ENCODE measurements at places on chromosomes 11 and 22.

GRCh38 chr22:34414467-34415440, 494.5 kb upstream of the LARGE1 start:
- peak; percentile 66 for DNase-seq

DNA sequence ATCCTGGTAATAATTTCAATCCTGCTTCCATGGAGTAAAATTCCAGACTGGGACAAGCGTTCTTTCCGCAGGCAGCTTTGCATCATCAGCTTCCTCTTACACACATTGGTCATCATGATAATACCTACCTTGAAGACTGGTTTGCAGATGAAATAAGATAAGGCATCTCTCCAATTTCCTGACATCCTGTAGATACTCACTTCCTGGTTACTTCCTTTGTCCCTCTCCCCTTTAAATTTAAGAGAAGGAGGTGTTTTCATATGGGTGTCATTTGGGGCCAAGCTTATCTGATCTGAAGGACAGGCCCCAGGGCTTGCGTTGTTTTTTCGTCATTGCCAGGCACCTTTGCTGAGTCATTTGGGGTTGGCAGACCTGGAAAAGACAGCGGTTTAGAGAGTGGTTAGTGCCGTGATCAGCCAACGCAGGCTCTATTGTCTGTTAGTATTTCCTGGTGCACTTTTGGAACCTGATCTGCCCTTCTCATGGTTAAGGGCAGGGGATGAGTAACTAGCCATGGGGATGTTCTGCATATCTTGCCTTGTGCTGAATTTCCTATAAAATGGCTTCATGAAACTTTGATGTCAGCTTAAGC, 24.1 kb downstream of the GRAMD1B start:
- DNase-seq, result no peak

DNA sequence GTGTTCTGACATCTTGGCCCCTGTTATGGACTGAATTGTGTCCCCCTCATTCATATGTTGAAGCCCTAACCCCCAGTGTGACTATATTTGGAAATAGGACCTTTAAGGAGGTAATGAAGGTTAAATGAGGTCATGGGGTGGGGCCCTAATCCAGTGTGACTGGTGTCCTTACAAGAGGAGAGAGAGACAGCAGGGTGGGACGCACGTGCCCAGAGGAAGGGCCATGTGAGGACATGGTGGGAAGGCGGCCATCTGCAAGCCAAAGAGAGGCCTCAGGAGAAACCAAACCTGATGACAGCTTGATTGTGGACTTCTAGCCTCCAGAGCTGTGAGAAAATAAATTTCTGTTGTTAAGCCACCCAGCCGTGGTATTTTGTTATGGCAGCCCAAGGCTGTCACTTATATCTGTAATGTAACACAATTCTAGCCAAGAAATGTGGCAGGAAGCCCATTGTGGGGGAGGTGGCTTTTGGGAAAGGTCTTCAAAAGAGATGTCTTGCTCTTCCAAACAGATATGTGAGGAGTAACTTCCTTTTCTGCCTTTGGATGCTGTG, 23.7 kb downstream of the SLC22A6 start:
- no peak for DNase-seq

- DNase-seq, result no peak
Measured at GRCh38 chr11:59198726-59199125, 14.0 kb downstream of the MPEG1 start.

DNA sequence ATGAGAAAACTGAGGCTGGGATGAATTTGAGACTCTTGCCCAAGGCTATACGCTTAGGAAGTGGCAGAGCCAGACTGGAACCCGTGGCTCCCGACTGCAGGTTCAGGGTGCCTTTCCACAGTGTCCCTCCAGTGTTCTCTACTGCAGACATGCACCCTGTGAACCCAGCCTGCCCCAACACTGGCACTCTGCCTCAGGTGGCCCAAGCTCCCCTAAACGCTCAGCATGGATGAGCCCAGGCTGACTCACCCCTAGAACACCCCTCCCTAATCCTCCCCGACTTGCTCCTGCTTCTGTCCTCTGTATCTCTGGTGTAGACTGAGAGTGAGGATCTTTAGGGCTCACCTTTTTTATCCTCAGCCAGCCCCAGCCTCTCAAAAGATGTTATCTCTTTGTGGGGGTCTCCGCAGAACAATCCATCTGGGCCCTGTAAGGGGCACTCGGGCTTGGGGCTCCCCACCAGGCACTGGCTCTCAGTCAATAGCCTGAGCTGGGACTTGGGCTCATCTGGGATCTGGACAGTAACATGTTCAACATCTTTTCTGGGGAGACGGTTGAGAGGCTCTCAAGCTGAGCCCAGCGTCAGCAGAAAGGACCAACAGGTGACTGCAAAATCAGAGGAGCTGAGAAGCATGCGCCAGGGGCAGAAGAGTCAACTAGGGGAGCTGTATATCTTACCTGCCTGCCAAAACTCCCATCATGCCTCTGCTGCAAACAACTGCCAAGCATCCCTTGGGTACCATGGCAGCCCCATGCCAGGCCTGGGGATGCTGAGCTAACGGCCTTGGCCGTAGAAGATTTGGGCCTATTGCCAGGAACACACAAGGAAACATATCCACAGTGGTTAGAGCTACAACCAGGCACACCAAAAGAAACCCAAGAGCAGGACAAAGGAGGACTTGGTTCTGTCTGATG, 176.2 kb downstream of the BUD13 start:
- no peak for DNase-seq

GRCh38 chr22:39184586-39185577, 32.4 kb upstream of the CBX7 start:
- DNase-seq, result no peak
